ENCODE measurements at places on chromosomes 4 and X.

GRCh38 chrX:9122519-9123245 lies 88.8 kb upstream of the FAM9B start:
- DNase-seq, result no peak

DNA sequence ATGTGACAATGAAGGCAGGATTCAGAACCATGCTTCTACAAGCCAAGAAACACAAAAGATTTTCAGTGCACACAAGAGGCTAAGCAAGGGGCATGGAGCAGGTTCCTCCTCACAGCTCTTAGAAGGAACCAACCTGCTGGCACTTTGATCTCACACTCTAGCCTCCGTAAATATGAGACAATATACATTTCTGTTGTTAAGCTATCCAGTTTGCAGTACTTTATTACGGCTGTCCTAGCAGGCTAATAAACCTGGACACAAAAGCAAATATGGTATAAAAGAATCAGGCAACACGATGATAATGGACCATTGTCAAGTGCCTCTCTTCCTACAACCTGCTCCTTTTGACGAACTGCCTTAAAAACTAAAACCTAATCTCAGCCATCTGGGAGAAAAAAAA lies 114.5 kb downstream of the ZAR1 start:
- DNase-seq, result no peak

DNA sequence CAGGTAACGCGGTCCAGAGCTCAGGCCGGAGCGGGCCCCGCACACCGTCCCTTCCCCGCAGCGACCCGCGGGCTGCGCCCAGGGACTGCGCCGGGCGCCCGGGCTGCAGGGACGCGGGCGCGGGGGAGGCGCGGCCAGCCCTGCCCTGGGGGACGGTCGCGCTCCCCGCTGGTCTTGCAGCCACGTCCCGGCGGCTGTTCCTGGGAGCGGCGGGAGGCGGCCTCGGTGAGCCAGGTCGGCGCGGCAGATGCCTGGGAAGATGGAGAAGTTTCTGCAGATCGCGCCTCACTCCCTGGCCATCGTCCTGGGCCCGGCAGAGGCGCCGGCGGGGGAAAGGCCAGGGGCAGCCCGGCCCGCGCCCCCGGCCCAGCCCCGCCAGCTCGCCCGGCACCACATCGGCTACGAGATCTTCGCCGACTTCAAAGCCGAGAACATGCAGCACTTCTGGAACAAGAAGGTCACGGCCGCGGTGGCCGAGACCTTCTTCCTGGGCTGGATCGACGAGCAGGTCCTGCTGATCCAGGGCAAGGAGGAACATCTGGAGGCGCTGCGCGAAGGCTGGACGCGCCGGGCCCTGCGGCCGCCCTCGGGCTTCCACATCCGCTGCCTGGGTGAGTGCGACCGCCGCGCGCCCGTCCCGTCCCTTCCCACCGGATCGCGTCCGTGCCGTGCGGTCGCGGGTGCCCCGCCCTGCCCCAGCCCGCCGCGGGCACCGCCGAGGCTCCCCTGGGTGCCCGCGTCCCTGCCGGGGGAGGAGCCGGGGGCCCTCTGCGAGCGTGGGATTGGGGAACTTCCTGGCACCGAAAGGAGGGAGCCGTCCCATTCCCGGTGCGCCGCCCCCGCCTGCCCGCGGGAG lies 107.4 kb upstream of the STOX2 start:
- DNase-seq, result peak; percentile 34

DNA sequence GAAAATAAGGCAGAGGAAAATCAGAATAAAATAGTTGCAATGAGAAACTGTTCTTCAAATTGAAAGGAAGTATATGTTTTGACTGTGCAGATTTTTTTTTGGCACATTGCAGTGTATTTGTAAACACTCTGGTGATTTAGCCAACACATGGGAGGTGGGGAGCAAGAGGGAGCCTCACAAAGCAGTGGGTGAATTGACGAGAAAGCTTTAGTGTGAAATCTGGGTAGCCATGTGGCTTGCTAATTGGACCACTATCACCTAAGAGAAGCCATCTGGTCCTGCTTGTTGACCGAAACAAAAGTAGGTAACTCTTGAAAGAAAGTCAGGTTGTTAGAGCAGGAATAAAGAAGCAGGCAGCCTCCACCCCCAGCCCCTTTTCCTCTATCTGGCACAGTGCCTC lies 10.4 kb downstream of the CLCN5 start:
- no peak for DNase-seq

DNA sequence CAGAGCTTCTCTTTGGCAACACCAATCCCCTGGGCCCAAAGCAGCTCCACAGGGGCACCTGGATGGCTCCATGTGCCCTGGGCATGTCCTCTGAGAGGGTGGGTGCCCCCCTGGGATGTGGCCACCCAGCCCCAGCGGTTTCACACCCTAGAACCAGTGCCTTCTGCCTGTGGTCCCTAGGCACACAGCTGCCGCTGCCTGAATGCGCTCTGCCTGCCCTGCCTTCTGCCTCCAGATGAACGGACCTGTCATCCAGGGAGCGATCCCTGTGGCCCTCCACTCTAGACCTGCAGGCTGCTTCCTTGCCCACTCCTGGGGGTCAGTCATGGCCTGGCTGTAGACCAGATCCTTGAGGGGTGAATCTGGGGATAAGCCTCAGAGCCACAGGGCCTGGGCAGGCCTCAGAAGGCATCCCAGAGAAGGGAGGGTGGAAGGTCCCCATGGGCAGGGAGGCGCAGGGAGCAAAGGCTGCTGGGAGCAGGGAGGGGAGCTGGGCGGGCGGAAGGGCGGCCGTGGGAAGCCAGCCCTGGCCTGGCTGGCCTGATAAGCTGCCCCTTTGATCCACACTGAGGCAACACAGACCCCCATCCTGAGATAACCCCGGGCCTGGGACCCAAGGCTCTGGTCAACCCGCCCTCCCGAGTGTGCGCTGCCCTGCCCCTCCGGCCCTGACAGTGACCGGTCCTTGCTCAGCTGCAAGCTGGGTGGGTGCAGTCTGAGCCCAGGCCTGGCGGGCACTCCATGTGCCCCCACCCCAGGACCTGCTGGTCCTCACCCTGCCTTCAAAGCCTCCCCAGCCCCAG lies 8.1 kb upstream of the FGFR3 start:
- no peak for DNase-seq

GRCh38 chr4:122503214-122503613 lies 46.7 kb upstream of the IL2 start:
- no peak for DNase-seq

- DNase-seq, result no peak
These were observed 118.4 kb downstream of the AFF1 start for GRCh38 chr4:87053176-87053658.

DNA sequence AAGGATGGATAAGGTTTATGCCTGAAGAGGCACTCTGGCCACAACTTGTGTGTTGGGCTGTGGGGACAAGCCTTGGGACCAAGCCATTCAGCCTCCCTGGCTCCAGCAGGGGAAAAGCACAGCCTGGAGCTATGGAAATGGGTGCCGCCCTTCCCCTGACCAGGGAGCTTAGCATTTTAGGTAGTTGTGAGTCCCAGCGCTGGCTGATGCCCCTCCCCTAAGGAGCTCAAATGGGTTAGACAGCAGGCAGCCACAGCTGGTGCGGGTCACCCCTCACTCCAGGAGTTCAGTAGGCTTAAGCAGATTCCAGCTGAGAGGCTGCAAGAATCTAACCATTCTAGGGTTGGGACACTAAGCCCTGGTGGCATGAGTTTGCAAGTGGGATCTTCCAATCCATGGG lies 172.9 kb downstream of the KCNIP4 start:
- DNase-seq, result no peak
